ENCODE measurements at places on chromosomes 13 and 19. TPM values are rescaled to one million over a fixed set of nuclear protein-coding genes. Genes with fewer than 3 reads are reported as not detected.

The OR10H3 gene
- not detected for total RNA-seq

The KLF16 gene
- 29.4 TPM for total RNA-seq

The CEACAM16 gene
- total RNA-seq = not detected

The FGF21 gene
- total RNA-seq = not detected

Data from A549 treated with Mapracorat at 1 μM for 4 hours (cell line).